ENCODE measurements at places on chromosomes 11 and 22.

GRCh38 chr11:103358251-103358650 is 249.0 kb downstream of the DYNC2H1 start:
- no peak for DNase-seq

DNA sequence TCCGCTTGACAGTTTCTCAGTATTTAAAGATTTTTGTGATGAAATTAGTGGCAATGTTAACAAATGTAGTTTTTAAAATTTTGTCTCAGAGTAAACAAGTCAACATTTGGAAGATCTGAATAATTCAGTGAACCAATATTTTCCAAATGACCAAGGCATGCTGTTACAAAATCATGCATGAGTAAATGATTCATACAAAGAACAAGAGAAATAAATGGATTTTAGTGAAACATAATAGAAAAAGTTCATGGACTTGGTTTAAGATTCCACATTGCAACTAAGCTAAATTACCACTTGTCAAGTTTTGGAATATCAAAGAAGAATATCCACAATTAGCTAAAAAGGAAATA is 125.7 kb upstream of the SNX19 start:
- DNase-seq, result no peak

GRCh38 chr22:40027191-40028097 is 32.7 kb downstream of the FAM83F start:
- no peak for DNase-seq

DNA sequence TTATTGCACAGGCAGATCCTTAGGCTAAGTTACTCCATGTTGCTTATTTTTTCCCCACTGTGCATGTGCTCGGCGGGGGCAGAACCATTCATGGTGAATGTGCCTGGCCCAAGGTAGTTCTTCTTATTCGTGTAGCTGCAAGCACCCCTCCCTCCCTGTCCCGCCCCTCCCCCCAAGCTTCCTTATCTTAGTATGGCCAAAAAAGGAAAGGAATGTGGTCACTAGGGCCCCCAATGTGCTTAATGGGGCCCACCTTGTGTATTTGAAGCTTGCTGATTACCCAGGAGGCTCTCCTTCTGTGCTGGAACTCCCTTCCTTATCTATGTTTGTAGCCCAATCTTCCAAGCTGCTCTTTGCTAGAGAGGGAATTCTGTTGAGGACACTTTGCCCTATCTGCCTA is 1259.7 kb upstream of the RAG2 start:
- no peak for DNase-seq

DNA sequence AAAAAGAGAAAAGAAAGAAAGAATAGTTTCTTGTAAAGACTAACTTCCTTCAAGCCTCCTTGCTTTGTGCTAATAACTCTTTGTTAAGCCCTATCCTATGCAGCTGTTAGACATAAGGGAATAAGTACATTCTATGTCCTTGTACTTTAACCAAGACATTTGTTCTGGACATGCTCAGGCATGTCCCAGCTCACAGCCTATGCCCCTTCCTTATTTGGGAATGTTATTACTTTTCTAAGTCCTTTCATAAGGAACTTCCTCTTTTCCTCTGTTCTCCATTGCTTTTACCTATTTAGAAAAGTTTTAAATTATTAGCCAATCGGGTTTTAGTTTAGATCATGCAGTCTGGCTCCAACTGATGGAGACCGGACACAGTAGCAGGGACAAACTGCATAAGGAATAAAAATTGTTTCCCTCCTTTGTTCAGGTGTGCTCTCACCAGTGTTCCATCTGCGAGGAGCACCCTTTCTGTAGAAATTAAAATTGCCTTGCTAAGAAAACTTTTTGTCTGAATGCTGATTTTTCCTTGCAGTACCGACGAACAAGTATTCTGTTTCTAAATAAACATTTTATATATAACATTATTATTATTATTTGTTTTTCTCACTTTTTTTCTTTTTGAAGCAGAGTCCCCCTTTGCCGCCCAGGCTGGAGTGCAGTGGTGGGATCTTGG is 21.6 kb upstream of the SPINDOC start:
- DNase-seq, result no peak

- DNase-seq, result no peak
Observed at GRCh38 chr22:27638329-27639233, 163.0 kb downstream of the MN1 start.

GRCh38 chr11:32586576-32587190 is 3.1 kb downstream of the EIF3M start:
- DNase-seq, result peak; percentile 16

- no peak for DNase-seq
Observed at GRCh38 chr22:41909310-41910049, 5.4 kb downstream of the SHISA8 start.

GRCh38 chr11:105577641-105578040 is 32.2 kb upstream of the GRIA4 start:
- no peak for DNase-seq

GRCh38 chr11:113773092-113773415 is 438 bp downstream of the ZW10 start:
- no peak for DNase-seq

GRCh38 chr11:78354408-78355308 is 63.0 kb downstream of the GAB2 start:
- DNase-seq, result peak; percentile 15

GRCh38 chr11:126890561-126890960 is 110.0 kb downstream of the KIRREL3 start:
- no peak for DNase-seq

GRCh38 chr11:11265994-11266606 is 87.0 kb downstream of the CSNK2A3 start:
- peak; percentile 68 for DNase-seq

DNA sequence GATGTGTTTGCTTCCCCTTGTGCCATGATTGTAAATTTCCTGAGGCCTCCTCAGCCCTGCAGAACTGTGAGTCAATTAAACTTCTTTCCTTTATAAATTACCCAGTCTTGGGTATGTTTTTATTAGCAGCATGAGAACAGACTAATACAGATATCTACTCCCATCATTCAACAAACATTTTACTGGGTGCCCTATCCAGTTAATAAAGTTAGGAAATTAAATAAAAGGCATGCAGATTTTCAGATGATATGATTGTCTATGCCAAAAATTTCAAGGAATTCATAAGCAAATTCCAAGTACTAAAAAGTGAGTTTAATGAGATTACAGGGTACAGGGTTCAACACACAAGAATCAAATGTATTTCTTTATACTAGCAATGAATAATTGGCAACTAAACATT is 33.5 kb upstream of the LIN7C start:
- no peak for DNase-seq

DNA sequence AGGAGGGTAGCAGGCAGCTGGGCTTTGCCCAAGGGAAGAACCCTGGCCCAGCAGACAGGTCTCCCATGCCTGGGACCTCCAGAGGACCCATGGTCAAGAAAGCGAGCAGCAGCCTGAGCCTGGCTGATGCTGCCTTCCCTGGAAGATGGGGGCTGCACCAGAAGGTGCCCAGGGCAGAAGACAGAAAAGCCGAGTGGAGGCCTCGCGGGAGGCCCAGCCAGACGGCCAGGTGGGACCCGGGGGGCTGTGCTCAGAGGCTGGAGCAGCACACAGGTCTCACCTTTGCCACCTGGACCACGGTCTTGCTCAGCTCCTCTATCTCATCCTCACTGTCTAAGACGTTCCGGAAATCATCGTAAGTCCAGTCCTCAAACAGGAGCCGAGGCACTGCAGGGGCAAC is 10.9 kb downstream of the CHID1 start:
- DNase-seq, result no peak

DNA sequence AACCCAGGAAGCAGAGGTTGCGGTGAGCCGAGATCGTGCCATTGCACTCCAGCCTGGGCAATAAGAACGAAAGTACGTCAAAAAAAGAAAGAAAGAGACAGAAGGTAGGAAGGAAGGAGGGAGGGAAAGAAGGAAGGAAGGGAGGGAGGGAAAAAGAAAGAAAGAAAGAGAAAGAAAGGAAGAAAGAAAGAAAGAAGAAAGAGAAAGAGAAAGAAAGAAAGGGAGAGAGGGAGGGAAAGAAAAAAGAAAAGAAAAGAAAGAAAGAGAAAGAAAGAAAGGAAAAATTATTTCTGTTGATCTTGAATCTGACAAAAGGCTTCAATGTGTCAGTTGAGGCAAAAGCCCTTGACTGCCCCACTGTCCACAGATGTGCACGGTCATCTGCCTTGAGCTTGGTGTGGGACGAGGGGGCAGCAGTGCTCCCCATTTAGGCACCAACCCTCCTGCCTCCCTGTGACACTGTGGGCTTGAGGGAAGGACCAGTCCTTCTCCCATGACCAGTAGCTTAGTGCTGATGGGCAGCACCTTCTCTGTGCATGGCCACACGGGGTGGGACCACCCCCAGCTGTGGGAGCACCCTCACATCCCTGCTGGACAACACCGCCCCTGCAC is 24.4 kb downstream of the KCTD17 start:
- DNase-seq, result no peak

DNA sequence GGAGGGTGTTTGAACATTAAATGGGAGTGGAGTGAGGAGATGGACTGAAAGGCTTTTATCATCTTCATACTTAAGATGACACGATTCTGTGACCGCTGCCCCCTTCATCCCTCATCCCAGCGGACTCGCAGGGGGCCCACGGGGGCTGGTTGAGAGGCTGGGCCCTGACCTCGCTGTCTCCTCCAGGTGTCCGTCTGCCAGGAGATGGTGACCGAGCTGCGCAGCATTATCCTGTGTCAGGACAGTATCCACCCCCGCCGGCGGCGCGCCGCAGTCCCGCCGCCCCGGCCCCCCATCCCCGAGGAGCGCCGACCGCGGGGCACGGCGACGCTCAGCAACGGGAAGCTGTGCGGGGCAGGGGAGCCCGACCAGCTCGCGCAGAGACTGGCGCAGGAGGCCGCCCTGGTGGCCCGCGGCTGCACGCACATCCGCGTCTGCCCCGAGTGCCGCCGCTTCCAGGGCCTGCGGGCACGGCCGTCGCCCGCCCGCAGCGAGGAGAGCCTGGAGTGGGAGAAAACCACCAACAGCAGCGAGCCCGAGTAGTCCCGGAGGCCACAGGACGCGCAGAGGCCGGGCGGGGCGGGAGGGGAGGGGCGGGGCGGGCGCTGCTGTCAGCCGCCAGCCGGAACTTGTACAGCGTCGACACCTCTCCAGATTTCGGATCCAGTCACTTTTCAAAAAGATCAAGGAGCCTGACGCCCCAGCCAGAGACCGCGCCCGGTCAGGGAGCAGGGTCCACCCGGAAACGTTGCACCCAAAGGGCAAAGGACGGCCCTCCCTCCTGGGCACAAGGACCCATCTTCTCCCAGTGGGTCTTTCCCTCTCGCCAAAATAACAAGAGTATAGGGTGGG is 38.0 kb upstream of the TBCEL start:
- DNase-seq, result peak; percentile 48

- no peak for DNase-seq
Observed at GRCh38 chr11:133697161-133697560, 148.2 kb downstream of the SPATA19 start.

- DNase-seq, result peak; percentile 13
Observed at GRCh38 chr11:22337596-22338485, at the start of gene SLC17A6. Gene SLC17A6 (plus strand): TSS chr11:22338381. CDS start chr11:22338534, 153 bp downstream.

DNA sequence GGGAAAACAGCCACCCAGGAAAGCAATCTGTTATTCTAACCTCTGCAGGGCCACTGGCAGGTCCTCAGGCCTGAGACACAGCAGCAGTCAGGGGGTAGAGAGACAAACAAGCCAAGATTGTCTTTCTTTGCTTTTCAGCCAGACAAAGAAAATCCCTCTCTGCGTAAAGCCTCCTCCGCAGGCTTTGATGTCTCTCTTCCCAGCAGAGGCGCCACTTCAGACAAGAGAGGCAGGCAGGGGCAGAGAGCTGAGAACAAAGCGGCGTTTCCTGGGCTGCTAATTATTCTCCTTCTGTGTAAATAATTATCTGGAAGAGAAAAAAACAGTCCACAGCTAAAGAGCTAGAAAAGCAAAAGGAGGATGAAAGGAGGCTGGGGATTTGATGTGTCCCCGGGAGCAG is 102.7 kb upstream of the SEZ6L start:
- no peak for DNase-seq

DNA sequence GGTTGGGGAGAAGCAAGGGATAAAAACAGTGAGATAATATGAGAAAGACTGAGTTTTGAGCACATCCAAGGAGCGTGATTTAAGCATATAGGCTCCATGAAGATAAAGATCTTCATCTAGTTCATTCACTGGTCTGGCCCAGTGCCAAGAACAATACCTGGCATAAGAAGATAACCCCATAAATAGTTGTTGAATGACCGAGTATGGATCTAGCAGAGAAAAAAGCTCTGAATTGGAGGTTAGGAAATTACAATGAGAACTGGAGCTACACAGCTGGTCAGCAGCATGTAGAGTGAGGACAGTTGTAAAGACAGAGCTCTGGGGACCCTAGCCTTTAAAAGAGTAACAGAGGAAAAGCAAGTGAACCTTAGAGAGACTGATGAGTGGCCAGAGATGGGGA is 33.0 kb upstream of the PAK1 start:
- no peak for DNase-seq

DNA sequence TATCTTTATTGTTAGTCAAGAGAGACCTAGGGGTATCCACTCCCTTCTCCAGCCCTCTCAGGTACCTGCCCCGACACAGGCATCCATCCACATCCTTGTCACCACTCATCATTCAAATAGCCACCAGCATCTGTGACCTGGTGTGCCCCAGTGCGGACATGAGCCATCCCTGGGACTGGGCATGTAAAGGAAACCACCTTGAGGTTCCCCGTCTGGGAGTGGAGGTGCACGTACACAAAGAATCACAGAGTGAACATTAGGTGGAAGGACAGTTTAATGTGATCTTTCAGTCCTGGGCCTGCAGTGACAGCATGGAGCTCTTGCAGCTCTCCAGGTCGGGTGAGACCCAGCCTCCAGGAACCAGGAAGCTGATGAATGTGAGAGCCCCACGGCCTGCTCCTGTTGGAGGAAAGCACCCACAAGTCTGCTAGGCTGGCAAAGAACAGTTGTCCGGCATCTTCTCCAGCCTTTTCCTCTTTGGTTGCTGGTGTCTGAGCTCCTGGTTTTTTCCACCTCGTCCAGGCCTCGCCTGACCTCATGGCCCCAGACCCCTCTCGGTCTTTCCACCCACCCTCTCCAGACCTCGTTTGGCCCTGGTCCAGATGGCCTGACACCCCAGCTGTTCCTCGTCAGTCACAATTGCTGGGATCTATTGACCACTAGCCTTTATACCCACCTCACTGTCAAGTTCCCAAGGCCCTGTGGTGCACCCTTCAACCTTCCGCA is 16.5 kb downstream of the PSMD13 start:
- DNase-seq, result no peak

DNA sequence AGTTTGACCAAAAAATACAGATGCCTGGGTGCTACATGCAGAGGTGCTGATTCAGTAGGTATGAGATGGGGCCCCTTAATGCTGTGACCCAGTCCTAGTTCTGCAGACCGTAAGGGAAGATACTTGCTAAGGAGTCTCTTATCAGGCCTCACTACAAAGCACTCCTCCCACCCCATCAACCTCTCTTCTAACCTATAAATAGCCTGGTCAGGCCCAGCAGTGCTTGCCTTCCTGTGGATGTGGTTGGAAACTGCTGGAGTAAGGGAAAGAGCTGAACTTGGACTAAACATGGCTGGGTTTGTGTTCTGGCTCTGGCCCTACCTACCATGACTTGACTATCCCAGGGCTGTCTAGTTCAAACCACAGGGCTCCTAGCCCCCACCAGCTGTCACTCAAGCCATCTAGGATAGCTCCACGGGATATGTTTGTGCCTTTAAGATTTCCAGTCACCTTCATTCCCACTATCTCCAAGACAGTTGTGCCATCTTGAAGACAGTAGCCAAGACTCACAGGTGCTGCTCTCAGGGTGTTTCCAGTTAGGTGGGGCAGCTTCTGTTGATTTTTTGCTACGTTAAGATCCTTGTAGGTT is 9.5 kb upstream of the DKK3 start:
- DNase-seq, result no peak

GRCh38 chr11:111986589-111986988 is 38.6 kb upstream of the DLAT start:
- no peak for DNase-seq

GRCh38 chr11:120168960-120169681 is 31.2 kb upstream of the TRIM29 start:
- peak; percentile 71 for DNase-seq

- peak; percentile 12 for DNase-seq
Observed at GRCh38 chr11:11620173-11620920, 1.5 kb downstream of the GALNT18 start.

All from activated T-cell treated with anti-CD3 and anti-CD28 coated beads, Interleukin-2, amount 50 U/mL, for 72 hours (primary cell).